ENCODE measurements at places on chromosomes 5 and 9.

DNA sequence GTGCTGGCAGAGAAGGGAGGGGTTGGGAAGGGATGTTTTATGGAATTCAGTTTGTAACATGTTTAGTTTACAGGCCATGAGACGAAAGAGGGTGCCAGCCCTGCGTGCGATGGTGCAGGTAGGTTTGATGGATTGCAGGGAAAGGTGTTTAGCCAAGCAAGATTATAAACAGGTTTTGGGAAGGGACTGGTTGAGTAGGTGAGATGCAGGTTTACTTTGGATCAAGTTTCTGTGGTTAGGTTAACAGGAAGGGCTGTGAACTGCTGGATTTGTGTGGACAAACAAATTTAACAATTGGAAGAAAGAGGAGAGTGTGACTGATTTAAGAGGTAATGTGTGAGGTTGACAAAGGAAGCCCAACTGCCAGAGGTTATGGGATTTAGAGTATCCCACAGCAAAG is 32.6 kb upstream of the GPX3 start:
- no peak for DNase-seq

GRCh38 chr5:1443991-1444360 is 1.3 kb downstream of the SLC6A3 start:
- no peak for DNase-seq

DNA sequence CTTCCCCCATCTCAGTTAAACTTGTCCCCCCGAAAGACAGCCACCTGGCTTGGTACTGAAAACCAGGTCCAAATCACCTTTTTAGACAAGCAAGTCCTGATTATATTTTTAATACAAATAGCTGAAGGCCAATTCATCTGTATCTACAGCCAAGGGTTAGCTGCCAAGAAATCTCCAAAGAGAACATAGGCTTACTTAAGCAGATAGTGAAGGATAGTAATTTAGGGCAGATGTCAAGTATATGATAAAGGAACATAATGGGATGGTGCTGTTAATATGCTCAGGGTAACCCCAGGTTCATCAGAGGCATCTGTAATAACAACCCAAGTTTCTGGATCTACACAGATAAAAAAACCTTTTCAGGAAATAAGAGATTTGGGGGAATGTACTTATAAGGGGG is 133.0 kb downstream of the EBF1 start:
- DNase-seq = no peak

- DNase-seq = no peak
These were observed 15.6 kb upstream of the PRKAA1 start for GRCh38 chr5:40813698-40814281.

DNA sequence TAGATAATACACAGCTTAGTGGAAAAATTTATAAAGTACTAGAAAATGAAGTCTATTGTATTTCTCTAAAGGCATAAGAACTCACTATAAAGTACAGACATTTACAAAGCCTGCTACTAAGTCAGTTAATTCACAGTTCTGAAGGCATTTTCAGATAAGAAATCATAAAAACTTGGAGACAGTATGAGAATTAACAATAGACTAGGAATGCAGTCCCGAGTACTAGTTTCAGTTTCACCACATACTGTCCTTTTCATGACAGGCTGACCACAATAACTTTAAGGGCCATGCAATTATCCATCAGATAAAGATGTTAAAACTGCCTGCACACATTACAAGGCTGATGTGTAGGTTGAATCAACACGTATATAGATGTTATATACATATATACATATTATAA is 362.6 kb upstream of the SMC2 start:
- DNase-seq = peak; percentile 47

GRCh38 chr9:31541721-31542281 is 842.6 kb upstream of the ACO1 start:
- DNase-seq = no peak

GRCh38 chr5:59128646-59129290 is 545.9 kb downstream of the RAB3C start:
- DNase-seq = peak; percentile 6

DNA sequence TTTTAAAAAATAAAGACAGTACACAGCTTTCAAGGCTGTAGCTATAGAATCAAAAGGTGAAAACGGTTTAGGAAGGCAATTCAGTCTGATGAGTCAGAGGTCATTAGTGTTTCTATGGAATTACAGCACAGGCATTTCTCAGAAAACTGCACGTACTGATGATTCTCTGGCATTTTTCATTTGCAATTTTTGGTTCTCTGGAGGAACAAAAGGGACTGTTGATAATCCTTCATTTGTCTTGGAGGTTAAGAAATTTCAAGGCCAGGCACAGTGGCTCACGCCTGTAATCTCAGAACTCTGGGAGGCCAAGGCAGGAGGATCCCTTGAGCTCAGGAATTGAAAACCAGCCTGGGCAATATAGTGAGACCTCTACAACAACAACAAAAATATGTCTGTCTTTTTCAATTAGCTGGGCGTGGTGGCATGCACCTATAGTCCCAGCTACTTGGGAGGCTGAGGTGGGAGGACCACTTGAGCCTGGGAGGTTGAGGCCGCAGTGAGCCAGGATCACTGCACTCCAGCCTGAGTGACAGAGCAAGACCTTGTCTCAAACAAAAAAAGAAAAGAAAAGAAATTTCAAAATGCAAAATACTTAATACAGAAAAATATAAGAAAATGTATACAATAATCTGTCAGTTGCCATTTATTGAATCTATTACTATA is 27.3 kb downstream of the NR6A1 start:
- peak; percentile 46 for DNase-seq
